Bone marrow (tissue), 2 donors: ENCODE measurements at places on chromosomes 7 and 10.

- no peak for DNase-seq
These were observed 387.9 kb downstream of the TCERG1L start for GRCh38 chr10:130923596-130923995.

DNA sequence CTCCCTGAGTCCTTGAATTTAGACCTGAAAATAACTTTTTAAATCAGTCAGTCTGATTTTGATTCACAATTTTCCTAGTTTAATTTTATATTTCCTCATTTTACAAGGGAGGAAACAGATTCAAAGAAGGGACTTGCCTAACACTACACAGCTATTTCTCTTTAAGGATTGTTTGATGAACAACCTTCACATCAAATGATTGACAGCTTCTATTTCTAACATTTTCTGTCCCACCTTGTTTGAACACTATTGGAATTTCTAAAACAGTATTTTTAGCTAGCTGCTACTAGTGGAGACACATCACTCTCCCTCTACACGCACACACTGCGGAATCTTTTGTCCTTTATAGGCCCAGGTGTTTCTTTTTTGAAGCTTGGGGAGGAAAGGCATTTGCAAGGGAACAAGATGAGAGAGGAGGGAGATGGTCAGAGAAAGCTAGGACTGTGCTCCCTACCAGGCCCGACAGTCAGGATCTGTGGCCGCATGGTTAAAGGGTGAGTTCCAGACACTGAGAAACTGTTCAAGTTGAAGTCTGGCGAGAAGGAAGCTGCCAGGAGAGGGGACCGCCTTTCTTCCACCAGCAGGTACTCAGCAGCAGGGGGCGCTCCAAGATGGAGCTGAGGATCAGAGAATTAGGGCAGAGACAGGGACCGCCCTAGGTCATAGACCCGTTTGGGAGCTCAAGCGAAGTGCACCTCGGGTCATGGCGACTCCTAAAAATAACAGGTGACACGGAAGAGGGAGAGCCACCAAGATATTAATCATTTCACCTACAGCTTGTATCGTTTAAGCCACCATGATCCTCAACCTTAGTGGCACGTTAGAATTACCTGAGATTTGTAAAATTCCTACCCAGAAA, 49.7 kb downstream of the DNAJC12 start:
- DNase-seq: peak; percentile 15

GRCh38 chr10:79024296-79024695, 44.5 kb upstream of the ZMIZ1 start:
- DNase-seq: no peak

DNA sequence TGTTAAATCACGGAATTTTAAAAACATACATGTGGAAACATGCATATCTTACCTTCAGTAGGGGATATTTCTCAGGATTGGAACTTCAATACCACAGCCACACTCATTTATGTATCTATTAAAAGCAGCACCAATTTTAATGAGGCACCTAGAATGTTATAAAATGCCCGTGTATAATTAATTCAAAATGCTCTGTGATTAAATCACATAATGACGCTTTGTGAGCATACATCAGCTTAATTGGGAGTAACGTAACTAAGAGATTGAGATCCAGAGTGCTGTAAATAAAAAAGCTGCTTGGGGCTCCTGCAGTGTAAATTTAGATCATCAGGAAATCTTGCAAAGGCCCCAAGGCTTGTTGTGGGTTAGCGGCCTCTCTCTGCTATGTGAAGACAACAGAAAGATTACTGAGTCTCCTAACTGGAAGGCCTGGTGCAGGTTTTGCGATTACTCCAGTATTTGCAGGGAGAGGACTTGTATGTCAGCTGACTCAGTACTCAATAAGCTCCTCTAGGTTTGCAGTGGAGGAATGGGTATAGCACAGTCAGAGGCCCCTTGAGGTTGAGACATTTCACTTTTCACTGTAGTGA, 195.5 kb upstream of the PHYHIPL start:
- DNase-seq: no peak

DNA sequence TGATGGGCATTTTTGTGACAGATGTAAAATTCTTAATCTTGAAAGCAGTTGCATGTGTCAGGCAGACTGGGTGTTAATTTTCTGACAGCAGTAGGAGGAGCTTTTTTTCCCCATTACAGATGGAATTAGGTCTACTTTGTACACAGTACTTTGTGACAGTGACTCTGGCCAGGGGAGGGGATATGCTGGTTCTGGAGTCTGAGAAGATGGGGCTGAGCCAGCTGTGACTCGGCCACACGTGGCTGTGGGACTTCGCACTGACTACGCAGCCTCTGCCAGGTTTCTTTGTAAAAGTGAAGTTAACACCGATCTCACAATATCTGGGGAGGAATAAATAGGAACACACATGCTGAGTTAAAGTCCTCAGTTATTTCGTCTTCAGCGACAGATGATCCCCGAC, 95.4 kb downstream of the MGMT start:
- DNase-seq: no peak

- no peak for DNase-seq
These were observed 31.1 kb downstream of the SKIDA1 start for GRCh38 chr10:21494191-21495001.

DNA sequence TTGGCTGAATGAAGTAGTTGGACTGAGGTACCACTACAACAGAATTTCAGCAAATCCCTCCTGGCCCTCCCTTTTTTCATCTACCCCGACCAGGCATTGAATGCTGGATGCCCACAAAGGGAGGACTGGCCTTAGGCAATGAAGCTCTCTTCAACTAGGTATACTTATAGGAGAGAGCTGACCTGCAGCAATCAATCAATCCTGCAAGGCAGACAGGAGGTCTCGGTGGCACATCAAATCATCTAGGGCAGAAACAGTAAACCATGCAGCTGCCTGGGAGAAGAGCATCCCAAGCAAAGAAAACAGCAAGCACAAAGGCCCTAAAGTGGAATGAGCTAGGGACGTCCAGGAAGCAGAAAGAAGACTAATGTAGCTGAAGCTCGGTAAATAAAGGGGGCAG, 2.4 kb upstream of the ABRAXAS2 start:
- DNase-seq: no peak

- DNase-seq: no peak
These were observed 2.9 kb upstream of the MLLT10 start for GRCh38 chr10:21531164-21531563.

GRCh38 chr7:79964463-79964862, 170.2 kb upstream of the GNAI1 start:
- DNase-seq: no peak

GRCh38 chr7:45686441-45687184, 112.4 kb downstream of the ADCY1 start:
- no peak for DNase-seq

GRCh38 chr10:128499956-128500355, 373.7 kb upstream of the MKI67 start:
- DNase-seq: no peak

DNA sequence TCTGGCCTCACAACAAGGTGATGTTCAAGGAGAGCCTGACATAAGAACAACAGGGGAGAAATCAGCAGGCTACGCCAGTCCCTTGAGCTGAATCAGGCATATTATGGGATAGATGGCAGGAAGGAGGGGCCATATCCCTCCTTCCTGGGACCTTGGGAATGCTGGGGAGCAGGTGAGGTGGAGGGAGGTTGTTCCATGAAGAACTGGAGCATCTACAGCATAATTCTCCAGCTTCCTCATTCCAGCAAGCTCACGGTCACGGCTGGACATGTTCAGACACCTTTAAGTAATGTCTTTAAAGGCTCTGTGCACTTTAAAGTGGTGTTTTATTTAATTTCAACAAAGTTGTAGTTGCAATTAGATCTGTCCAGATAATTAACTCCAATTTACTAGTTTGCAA, 780.5 kb downstream of the TYW1 start:
- no peak for DNase-seq

- no peak for DNase-seq
These were observed 88.9 kb upstream of the ODAD2 start for GRCh38 chr10:28087661-28088351.

DNA sequence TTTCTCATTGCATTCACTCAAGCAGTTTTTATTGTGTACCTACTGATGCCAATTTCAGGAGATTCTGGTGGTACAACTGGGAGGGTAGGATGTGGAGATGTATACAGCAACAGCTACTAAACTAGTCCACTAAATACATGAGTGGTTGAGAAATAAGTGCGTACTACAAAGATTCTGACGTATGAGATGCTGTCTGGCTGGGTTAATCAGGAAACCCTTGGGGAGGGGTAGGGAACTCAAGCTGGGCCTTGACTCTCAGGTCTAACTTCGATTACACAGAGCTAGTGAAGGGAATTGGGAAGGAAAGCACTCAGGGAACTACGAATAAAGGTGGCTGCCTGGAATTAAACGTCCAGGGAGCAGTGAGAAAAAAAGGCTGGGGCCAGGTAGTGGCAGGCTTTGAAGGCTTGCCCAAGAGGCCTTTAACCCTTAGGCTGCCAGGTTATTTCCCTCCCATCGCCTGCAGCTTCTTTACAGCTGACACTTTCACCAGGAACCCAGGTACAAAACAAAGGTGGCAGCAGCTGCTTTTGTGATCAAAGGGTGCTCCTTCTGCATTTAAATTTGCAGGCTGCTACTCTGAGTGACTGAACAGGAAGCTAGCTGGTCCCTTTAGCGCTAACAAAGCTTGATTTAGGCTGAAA, 3.2 kb downstream of the MMS19 start:
- DNase-seq: no peak

DNA sequence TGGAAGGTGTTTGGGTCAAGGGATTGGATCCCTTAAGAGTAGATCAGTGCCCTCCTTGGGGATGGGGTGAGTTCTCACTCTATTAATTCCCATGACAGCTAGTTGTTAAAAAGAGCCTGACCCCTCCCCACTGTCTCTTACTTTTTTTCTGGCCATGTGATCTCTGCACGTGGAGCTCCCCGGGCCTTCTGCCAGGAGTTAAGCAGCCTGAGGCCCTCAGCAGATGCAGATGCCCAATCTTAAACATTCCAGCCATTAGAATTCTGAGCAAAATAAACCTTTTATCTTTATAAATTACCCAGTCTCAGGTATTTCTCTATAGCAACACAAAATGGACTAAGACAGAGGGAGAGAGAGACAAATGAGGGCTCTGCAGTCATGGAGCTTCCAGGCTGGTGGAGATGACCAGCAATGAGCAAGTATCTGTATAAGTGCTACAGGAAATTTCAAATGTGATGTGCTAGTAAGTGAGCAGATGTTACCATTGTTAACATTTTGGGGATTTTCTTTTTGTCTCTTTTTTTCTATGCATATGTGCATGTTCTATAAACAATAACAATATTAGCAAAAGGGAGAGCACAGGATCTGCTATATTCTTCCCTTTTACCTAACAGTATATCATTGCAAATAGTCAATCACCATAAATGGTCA, 26.7 kb downstream of the PLPP4 start:
- no peak for DNase-seq

DNA sequence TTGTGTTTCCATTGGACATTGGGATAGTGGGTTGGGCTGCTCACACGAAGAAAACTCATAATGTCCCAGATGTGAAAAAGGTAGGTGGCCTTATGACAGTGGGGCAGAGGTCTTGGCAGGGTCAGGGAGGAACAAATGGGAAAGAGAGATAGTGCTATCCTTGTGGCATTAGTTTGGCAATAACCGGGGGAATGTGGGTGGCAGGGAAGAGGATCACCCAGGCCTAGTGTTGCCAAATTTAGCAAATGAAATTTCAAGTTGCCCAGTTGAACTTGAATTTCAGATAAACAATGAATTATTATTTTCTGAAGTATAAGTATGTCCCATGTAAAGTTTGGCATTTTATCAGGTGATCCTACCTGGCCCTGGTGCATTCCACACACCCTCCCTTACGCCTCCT, 789 bp downstream of the PDE6C start:
- DNase-seq: no peak

DNA sequence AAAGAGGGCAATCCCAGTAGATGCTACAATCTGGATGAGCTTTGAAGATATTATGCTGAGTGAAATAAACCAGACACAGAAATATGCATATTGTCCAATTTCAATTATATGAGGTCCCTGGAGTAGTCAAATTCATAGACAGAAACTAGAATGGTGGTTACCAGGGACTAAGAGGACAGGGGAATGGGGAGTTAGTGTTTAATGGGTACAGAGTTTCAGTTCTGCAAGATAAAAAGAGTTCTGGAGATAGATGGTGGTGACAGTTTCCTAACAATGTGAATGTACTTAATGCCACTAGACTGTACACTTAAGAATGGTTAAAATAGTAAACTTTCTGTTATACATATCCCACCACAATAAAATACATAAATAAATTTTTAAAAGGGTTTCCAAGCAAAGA, 236.6 kb downstream of the ELMO1 start:
- DNase-seq: no peak

DNA sequence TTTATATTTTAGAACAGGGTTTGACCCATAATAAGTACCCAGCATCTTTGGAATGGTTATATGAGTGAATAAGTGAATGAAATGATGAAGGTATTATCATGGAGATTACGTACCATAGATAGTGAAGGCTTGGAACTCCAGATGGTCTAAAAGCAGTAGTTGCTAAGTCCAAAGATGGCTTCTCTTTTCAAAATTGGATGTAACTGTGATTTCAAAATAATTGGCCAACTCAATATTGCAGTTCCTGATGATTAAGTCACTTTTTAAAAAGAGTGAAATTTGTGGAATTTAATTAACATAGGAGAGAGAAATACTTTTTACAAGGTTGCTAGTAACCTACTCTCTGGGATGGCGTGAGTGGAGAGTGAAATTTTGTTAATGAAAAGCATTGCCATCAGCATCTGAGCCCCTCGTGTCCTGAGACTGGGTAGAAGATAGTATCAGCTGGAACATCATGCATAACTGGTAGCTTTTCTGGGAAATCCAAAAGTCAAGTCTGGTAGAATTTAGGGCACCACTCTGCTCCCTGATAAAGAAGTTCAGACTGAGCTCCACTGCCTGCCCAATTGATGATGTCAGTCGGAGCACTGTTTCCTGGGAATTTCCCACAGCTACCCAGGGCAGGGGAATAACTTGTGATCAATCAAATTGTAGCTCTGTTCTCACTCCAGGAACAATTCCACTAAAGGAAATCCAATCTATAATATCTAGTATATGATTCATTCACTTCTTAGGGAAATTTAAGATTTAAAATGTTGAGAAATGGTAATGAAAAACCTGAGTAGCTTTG, 3.2 kb downstream of the GPR141 start:
- DNase-seq: no peak

DNA sequence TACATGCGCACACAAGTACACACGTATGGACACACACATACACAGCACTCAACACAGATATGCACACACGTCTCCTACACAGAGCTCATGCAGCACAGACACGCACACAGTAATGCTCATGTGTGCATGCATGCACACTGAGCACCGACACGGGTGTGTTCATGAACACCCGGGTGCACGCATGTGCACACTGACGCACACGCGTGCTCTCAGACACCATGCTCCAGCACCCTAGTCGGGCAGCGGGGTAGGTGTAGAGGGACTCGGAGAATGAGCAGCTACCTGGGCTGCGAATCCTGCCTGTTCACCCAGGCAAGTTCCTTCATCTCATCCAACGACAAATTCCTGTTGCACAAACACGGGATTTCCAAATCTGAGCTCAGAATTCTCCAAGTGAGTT, 184.7 kb downstream of the MAD1L1 start:
- no peak for DNase-seq

DNA sequence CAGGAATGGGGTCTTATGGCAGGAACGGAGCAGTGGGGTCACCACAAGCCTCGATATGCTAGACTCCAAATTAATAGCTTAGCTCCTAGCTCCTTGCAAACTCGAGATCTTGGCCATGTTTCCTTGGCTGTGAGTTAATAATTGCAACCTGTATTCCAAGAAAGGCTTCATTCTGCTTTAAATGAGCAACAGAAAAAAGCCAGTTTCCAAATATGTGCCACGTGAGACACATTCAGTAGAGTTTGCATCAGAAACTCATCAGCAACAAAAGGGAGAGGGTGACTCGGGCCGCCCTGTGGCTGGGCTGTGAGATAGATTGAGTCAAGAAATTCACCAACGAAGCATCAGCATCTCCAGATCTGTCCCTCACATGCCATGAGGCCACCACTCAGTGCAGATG, 112.0 kb downstream of the NPTX2 start:
- DNase-seq: no peak
